ENCODE measurements at places on chromosomes 1 and 21.

GRCh38 chr1:57615956-57616355, 192.1 kb upstream of the DAB1 start:
- H3K27ac ChIP-seq = no peak overlapping the region
- no peaks in the 10 kb centered on the region for H3K4me1 ChIP-seq
- H3K4me3 ChIP-seq = no peak overlapping the region
- H3K36me3 ChIP-seq = no peaks in the 10 kb centered on the region

DNA sequence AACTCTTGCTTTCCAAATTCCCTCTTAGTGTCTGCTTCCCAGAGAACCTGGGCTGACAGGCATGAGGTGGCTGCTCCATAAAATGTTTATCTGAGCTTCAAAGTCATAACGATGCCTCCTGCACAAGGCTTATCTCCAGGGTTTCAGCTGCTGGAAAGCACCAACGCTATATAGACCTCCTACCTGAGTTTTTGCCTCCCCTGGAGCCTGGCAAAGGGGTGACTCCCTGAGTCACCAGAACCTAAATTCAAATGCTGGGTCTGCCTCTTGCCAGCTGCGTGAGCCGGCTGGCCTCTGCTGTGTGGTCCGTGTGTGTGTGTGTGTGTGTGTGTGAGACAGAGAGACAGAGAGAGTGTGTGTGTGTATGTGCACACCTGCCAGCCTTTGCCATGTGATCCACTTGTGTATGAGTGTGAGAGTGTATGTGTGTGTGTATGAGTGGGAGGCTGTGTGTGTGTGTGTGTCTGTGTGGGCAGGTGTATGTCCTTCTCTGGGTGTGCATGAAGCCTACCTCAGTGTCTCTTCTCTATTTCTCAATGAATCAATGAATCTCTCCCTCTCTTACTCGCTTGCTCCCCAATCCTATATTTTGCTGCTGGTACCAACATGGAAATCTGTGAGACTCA, 714.9 kb downstream of the MATN1 start:
- no peaks in the 10 kb centered on the region for H3K4me1 ChIP-seq
- no peak overlapping the region for H3K4me3 ChIP-seq
- no peak overlapping the region for H3K27ac ChIP-seq
- DNase-seq = no peak
- H3K27me3 ChIP-seq = no peaks in the 10 kb centered on the region
- H3K36me3 ChIP-seq = no peaks in the 10 kb centered on the region

DNA sequence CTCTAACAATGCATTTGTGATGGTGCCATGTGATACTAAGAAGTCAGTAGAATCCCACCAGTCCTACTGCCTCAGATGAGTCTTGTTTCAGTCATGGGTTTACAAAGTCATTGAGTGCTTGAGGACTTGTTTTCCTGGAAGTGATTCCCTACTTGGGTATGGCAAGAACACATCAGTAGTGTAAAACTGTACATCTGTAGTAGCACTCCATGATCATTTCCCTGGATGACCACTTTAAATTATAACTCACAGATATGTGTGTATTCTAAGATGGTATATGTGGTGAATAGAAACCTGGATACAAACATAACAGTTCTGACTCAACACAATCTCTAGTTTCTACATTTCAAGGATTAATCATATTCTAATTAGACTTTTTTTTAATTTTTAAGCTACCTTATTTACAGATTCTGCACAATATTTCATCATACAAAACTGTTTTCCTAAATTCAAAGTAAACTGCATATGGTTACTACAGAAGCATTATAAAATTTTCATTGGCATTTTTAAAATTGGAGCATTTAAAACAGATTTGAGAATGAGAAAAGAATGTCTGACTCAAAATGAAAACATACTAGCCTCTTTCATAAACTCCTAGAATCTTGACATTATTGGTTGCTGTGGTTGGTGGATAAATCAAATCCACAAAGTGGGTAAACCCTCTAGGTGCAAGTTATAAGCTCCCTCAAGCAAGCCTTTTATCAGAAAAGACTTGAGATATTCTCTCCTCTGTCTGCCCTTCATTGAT, 6.8 kb upstream of the PSMG1 start:
- no peaks in the 10 kb centered on the region for H3K27me3 ChIP-seq
- no peaks in the 10 kb centered on the region for H3K4me1 ChIP-seq
- no peak for DNase-seq
- no peaks in the 10 kb centered on the region for H3K36me3 ChIP-seq
- no peak overlapping the region for H3K27ac ChIP-seq
- H3K4me3 ChIP-seq = no peak overlapping the region

- no peak for DNase-seq
- peaks cover 32% of the 10 kb centered on the region for H3K4me1 ChIP-seq
- H3K27ac ChIP-seq = no peak overlapping the region
- H3K36me3 ChIP-seq = peaks cover 26% of the 10 kb centered on the region
Measured at GRCh38 chr1:89260566-89261255, 11.9 kb downstream of the GBP5 start.

- H3K36me3 ChIP-seq = peaks cover 3% of the 10 kb centered on the region
- H3K4me1 ChIP-seq = no peaks in the 10 kb centered on the region
- no peak overlapping the region for H3K27ac ChIP-seq
- DNase-seq = no peak
- no peak overlapping the region for H3K4me3 ChIP-seq
- H3K27me3 ChIP-seq = no peaks in the 10 kb centered on the region
Measured at GRCh38 chr1:19319196-19319595, 7.1 kb downstream of the SLC66A1 start.

GRCh38 chr1:173489149-173489600, 12.0 kb downstream of the PRDX6 start:
- no peak for DNase-seq
- no peaks in the 10 kb centered on the region for H3K4me1 ChIP-seq
- H3K36me3 ChIP-seq = peaks cover 48% of the 10 kb centered on the region
- H3K27me3 ChIP-seq = no peaks in the 10 kb centered on the region

GRCh38 chr1:53638360-53639035, 100.5 kb downstream of the GLIS1 start:
- no peaks in the 10 kb centered on the region for H3K27me3 ChIP-seq
- H3K27ac ChIP-seq = no peak overlapping the region
- no peaks in the 10 kb centered on the region for H3K4me1 ChIP-seq
- DNase-seq = no peak
- no peak overlapping the region for H3K4me3 ChIP-seq
- H3K36me3 ChIP-seq = no peaks in the 10 kb centered on the region

DNA sequence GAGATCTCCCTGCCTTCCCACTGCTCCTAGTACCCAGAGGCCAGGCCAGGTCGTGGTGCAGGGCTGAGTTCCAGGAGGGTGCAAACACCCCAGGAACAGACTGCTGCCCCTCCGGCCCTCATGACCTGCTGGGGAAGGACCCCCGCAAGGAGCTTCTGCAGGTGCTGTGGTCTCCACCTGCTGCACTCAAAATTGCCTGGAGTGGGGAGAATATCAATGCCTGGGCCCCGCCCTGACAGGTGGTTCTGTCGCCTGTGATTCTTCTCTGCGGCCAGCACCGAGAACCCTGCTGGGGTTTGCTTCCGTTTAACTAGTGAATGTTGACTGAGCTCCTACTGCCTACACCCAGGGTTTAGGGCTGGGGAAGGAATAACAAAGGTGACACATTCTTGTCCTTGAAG, 2.1 kb upstream of the TFF3 start:
- no peak overlapping the region for H3K27ac ChIP-seq
- no peak for DNase-seq
- no peak overlapping the region for H3K4me3 ChIP-seq
- no peaks in the 10 kb centered on the region for H3K4me1 ChIP-seq
